ENCODE measurements at places on chromosomes 13 and 19.
A peak's percentile ranks its signal among the peaks of the same experiment; 100 is the strongest.

DNA sequence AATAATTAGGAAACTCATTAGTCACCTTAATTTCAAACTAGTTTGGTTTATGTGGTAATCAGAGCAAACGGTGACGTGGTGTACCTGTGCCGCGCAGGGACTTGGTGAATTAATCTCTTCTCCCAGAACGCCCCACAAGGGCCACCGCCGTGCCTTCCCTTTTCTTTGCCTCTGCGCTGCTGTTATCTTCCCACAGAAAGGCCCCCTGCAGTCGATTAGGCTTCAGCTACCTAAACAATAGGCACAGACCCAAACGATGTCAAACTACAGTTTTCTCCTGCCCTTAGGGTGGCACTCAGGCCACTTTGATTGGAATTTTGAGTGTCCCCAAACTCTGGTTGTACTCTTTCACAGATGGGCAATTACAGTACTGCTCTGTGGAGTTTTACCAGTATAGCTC is 115.5 kb downstream of the GGACT start:
- no peaks in the 10 kb centered on the region for H3K4me1 ChIP-seq
- H3K36me3 ChIP-seq = no peaks in the 10 kb centered on the region
- H3K4me3 ChIP-seq = no peak overlapping the region
- no peak for DNase-seq
- no peaks in the 10 kb centered on the region for H3K27me3 ChIP-seq
- H3K27ac ChIP-seq = no peak overlapping the region

DNA sequence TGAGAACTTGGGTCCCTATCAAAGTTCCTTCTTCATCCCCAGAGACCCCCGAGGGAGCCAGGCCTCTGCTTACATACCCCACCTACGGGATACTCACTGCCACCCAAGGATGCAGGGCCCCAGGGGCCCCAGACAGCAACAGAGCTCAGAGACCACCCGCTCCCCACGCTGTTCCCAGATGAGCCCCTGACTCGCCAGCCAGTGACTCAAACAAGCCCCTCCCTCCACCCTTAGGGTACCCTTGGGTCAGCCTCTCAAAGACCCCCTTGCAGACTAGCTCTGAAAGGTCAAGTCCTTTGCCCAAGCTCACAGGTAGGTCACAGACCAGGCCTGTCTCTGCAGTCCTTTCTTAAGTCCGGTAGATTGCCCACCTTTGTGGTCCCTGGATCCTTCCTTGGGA is 45.7 kb downstream of the CD320 start:
- H3K4me1 ChIP-seq = no peaks in the 10 kb centered on the region
- H3K4me3 ChIP-seq = no peak overlapping the region
- no peak overlapping the region for H3K27ac ChIP-seq
- no peaks in the 10 kb centered on the region for H3K36me3 ChIP-seq

- H3K4me1 ChIP-seq = no peaks in the 10 kb centered on the region
- no peak overlapping the region for H3K4me3 ChIP-seq
These were observed 80.1 kb downstream of the ESD start for GRCh38 chr13:46716821-46717220.

GRCh38 chr13:27308941-27309340 is 38.3 kb downstream of the RASL11A start:
- no peak overlapping the region for H3K4me3 ChIP-seq
- no peak for DNase-seq
- no peaks in the 10 kb centered on the region for H3K27me3 ChIP-seq
- no peaks in the 10 kb centered on the region for H3K36me3 ChIP-seq
- H3K27ac ChIP-seq = no peak overlapping the region

- DNase-seq = no peak
- H3K27ac ChIP-seq = no peak overlapping the region
- no peaks in the 10 kb centered on the region for H3K27me3 ChIP-seq
- H3K4me1 ChIP-seq = no peaks in the 10 kb centered on the region
- H3K4me3 ChIP-seq = no peak overlapping the region
These were observed 57.6 kb downstream of the RCBTB2 start for GRCh38 chr13:48475230-48475629.

DNA sequence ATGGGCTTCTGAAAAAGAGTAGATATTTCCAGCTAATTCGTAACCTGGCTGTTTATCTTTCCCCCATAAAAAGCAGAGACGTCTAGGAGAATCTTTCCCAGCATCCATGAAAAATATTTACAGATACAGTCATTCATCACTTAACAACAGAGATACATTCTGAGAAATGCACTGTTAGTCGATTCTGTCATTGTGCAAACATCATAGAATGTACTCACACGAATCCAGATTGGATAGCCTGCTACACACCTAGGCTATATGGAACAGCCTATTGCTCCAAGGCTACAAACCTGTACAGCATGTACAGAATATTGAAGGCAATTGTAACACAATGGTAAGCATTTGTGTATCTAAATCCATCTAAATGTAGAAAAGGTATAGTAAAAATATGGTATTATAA is 530.2 kb upstream of the NBEA start:
- no peaks in the 10 kb centered on the region for H3K36me3 ChIP-seq
- no peak for DNase-seq
- no peak overlapping the region for H3K27ac ChIP-seq
- H3K4me3 ChIP-seq = no peak overlapping the region
- no peaks in the 10 kb centered on the region for H3K27me3 ChIP-seq

DNA sequence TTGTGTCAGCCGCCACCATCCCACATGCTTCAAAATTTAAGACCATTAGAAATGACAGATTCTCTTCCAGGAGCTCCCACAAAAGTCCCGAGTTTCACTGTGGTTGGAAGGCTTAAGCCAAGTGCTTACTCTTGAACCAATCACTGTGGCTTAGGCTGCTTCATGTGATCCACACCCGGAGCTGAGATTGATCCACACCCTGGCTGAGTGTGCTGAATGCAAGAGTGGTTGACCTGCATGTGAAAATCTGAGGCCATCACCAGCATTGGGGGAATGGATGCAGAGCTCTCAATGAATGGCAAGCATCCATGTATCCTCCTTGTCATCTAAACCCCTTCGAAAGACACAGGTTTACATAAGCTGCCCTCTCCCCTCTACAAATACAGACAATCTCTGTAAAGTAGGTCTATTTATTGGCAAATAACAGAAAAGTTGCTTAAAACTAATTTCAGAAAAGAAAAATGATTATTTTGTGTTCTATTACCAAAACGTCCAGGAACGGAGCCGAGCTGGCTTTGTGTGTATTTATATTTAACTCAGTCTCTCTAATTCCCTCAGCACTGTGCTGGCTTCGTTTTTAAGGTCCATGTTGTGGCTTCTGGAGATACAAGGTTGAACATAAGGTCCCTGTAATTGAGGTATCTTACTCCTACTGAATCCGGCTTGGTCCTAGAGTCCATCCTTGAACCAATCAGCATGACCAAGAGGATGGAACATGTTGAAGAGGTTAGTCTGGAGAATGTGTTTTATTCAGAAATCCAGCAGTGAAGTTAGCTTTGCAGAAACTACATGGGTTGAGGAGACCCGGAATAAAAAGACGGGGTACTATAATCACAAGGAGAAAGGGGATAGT is 332.4 kb downstream of the LIG4 start:
- no peaks in the 10 kb centered on the region for H3K36me3 ChIP-seq
- no peaks in the 10 kb centered on the region for H3K4me1 ChIP-seq
- no peaks in the 10 kb centered on the region for H3K27me3 ChIP-seq
- no peak for DNase-seq

GRCh38 chr19:12783291-12783848 is 7.9 kb upstream of the JUNB start:
- DNase-seq = no peak
- no peaks in the 10 kb centered on the region for H3K27me3 ChIP-seq
- H3K4me1 ChIP-seq = peaks cover 69% of the 10 kb centered on the region
- peak overlapping the region; percentile 34 for H3K4me3 ChIP-seq
- no peaks in the 10 kb centered on the region for H3K36me3 ChIP-seq
- peak overlapping the region; percentile 81 for H3K27ac ChIP-seq

- H3K4me1 ChIP-seq = no peaks in the 10 kb centered on the region
- H3K4me3 ChIP-seq = no peak overlapping the region
- DNase-seq = no peak
- no peak overlapping the region for H3K27ac ChIP-seq
- no peaks in the 10 kb centered on the region for H3K36me3 ChIP-seq
These were observed 1466.1 kb downstream of the UQCRFS1 start for GRCh38 chr19:27746691-27747380.

GRCh38 chr13:46522748-46523030 is 30.3 kb upstream of the LRCH1 start:
- DNase-seq = no peak
- H3K27ac ChIP-seq = no peak overlapping the region
- no peak overlapping the region for H3K4me3 ChIP-seq
- no peaks in the 10 kb centered on the region for H3K36me3 ChIP-seq
- H3K27me3 ChIP-seq = peaks cover 16% of the 10 kb centered on the region

- H3K4me3 ChIP-seq = no peak overlapping the region
- no peak for DNase-seq
- H3K4me1 ChIP-seq = peaks cover 23% of the 10 kb centered on the region
- H3K27me3 ChIP-seq = peaks cover 33% of the 10 kb centered on the region
- no peak overlapping the region for H3K27ac ChIP-seq
These were observed 444 bp upstream of the NCCRP1 start for GRCh38 chr19:39196320-39196719.

- DNase-seq = no peak
- H3K36me3 ChIP-seq = no peaks in the 10 kb centered on the region
- peak overlapping the region; percentile 51 for H3K27ac ChIP-seq
- H3K4me1 ChIP-seq = peaks cover 31% of the 10 kb centered on the region
These were observed 49.4 kb downstream of the SACS start for GRCh38 chr13:23384111-23384510.

DNA sequence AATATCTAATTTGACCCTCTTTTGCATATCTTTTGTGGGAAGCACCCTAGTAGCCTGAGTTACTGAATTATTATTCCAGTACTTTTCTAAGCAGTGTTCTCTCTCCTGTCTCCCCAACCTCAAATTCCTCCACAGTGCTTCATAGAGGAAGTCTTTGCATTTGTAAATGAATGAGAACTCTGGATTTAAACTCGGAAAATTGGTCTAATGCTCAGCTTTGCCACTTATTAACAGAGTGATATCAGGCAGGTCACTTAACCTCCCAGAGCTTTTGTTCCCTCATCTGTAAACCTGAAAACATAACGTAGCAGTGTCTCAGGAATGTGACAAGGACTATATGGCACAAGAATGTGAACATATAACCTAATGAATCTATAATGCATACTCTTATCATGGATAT is 26.2 kb downstream of the FREM2 start:
- no peak overlapping the region for H3K27ac ChIP-seq
- H3K4me1 ChIP-seq = no peaks in the 10 kb centered on the region
- H3K27me3 ChIP-seq = no peaks in the 10 kb centered on the region
- H3K36me3 ChIP-seq = no peaks in the 10 kb centered on the region
- no peak overlapping the region for H3K4me3 ChIP-seq
- no peak for DNase-seq

GRCh38 chr13:113140677-113141600 is 17.5 kb upstream of the PROZ start:
- H3K27ac ChIP-seq = no peak overlapping the region
- DNase-seq = no peak
- no peaks in the 10 kb centered on the region for H3K27me3 ChIP-seq

Measured in keratinocyte (primary cell).